ENCODE measurements at places on chromosomes 7 and 10.

GRCh38 chr7:92313055-92313454 is 67.3 kb downstream of the ANKIB1 start:
- no peak for DNase-seq

- DNase-seq, result no peak
Observed at GRCh38 chr7:46461334-46461777, 540.3 kb upstream of the IGFBP3 start.

DNA sequence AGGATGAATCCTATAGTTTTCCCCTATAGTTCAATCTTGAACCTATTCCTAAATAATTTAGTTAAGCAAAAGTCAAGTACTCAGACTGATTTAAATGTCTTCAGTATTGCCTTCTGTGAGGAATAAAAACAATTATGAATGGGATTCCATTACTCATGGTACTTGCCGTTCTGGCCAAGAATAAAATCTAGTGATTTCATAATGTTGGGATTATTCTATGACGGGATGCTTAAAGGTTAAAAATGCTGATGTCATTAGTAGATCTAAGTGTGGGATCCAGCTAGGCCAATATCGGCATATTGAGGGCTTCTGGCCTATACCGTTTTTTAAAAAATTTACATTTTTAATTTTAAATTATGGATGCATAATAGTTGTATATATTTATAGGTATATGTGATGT is 5.3 kb downstream of the BPGM start:
- no peak for DNase-seq

- DNase-seq, result peak; percentile 61
Observed at GRCh38 chr7:7159063-7159658, 23.2 kb upstream of the C1GALT1 start.

GRCh38 chr10:126804396-126804795 is 100.8 kb upstream of the DOCK1 start:
- DNase-seq, result no peak

DNA sequence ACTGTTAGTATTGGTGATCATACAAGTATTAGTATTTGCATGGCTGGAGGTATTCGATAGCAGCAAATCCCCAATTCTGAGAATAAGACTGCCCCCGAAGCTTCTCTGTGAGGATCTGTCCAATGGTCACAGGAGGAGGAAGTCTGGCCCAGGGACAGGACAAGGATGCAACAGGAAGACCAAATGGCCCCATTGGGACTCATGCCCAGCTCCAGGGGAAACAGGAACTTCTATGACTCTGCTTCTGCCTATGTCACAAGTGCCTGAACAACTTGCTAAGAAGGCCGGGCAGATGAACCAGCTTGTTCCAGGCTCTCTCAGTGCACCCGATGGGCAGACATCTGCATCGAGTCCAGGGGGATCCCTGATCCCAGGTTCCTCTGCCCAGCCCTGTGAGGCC is 172.0 kb upstream of the GRB10 start:
- no peak for DNase-seq

GRCh38 chr7:158716802-158717201 is 12.2 kb upstream of the NCAPG2 start:
- DNase-seq, result no peak

GRCh38 chr7:129609666-129610065 is 1.9 kb upstream of the NRF1 start:
- DNase-seq, result no peak

DNA sequence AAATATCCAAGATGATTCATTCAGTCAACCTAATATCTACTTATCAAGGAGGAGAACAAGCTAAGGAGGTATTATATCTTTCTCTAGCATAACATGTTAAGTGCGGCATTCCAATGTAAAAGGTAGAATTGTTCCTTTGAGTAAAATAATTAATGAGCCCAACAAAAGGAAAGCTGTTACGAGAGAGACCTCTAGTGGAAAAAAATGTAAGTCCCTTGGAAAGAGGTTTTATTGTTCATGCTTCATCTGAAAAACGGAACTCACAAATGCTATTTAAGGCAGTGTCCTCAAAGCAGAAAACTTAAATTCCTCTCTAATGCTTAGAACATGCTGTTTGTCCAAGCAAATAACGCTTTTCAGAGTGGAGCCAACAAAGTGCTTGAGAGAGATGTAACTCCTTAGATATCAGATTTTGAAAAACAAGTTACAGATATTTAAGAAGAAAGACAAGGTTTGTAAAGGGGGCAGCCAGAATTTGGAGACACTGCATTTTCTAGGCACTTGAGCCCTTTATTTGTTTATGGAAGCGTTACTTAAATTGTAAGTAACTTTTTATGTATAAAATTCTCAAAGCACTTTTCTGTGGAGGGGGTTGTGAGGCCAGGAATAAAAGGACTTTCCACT is 119.9 kb downstream of the TFEC start:
- peak; percentile 3 for DNase-seq

- DNase-seq, result no peak
Observed at GRCh38 chr10:86403183-86403797, 36.7 kb upstream of the GRID1 start.

- no peak for DNase-seq
Observed at GRCh38 chr10:49008505-49009198, 69.0 kb upstream of the LRRC18 start.

DNA sequence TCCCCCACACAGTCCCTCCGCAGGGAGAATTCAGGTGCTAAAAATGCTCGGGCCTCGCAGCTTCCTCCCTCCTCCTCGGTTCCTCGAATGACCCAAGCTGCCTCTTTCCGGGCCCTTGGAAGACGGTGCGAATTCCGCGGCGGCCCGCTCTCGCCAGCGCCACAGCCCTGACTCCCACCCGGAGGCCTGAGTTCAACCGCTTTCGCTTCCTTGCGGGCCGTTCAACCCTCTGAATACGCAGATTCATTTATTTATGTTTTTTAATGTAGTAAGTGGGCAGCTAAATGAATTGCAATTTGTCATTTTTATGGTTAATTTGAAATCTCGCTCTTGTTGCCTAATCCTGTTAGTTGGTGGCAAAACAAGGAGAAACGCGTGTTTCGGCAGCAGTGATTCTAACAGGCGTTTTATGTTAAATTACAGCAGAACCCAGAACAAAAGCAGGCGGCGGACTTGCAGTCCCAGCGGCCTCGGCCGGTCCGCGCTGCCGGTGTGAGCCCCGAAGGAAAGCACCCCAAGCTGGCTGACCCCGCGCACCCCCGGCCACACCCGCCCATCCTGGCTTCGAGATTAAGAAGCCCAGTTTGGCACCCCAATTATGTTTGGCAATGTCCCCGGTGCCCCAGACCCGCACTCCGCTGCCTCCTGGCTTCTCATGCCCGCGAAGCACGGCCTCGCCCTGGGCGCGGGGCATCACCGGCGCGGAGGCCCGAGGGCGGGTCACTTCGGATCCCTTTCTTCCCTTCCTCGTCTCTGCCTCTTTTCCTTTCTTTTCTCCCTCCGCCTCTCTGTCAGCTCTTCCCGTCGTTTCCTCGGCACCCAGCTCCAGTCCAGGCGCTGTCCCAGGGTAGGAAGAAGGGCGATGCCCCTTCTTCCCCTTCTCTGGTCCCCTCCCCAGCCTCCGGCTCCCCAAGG is 75.9 kb downstream of the INSIG1 start:
- DNase-seq, result no peak

DNA sequence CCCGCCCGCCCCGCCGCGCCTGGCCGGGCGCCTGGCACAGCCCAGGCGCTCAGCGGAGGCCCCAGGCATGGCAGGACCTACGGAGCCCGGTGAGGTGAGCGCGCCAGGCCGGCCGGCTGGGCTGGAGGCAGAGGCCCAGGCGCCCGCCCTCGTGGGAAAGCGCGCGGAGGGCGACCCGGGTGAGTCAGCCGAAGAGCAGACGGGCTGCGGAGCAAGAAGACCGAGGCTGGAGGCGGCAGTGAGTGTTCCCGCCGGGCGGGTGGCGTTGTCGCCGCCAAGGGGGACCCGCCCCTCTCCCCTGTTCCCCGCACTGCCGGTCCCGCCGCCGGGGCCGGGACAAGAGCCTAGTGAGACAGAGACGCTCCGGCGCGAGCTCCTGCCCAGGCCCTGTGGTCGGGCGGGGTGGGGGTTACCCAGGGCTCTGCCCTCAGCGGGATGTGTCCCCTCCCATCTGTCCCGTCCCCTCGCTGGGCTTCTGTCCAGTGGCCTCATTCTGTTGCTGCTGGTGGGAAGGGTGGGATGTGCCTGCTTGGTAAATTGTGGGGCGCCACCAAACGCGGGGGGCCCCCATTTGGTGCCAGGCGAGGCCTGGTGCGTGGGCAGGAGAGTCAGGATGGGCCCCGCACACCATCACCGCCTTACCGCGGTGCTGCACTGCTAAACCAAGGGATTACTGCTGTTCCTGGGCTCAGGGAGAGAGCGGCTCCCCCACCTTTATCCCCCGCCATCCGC is 17.0 kb upstream of the NODAL start:
- DNase-seq, result no peak

GRCh38 chr10:110057456-110057855 is 49.7 kb downstream of the ADD3 start:
- DNase-seq, result no peak

DNA sequence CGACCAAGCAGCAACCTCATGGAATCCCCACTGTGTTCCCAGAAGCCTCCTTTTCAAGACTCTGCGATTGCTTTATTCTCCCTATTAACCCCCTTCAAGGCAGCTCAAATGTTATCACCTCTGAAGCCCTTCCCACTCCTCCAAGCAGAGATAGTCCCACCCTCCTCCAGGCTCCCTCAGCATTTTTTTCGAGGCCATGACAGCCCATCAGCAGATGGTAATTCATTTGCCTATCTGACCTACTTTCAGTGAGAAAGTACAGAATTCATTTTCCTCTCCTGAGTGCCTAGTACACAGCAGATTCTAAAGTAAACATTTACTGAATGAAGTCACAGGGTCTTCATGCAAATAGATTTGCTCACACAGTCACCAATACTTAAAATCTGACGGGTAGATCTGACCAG is 47.8 kb downstream of the HERPUD2 start:
- no peak for DNase-seq

DNA sequence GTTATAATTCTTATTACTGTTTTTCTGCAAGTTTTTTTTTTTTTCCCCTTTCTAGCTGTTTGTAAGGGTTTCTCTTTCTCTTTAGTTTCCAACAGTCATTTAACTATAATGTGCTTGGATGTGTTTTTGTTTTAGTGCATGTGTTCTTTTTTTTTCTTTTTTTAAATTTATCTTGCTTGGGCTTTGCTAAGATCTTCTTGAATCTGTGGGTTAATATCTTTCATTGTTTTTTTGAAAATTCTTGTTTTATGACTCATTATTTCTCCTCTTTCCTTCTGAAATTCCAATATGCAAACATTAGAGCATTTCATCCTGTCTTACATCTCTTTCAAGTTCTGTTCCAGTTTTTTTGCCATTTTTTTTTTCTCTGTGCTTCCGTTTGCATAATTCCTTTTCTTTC is 5.7 kb upstream of the HK1 start:
- DNase-seq, result no peak

DNA sequence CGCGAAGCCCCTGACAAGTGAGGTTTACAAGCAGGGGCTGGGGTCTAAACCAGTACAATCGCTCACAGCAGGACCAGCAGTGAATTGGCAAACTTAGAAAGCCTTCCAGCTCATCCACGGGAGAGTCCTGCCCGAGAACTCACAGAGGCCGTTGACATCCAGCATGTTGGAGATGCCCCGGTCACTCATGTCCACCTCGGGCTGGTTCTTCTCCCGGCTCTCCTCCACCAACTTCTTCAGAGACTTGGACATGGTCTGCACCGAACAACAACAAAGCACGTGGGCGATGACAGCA is 447 bp downstream of the RSU1 start:
- DNase-seq, result no peak

DNA sequence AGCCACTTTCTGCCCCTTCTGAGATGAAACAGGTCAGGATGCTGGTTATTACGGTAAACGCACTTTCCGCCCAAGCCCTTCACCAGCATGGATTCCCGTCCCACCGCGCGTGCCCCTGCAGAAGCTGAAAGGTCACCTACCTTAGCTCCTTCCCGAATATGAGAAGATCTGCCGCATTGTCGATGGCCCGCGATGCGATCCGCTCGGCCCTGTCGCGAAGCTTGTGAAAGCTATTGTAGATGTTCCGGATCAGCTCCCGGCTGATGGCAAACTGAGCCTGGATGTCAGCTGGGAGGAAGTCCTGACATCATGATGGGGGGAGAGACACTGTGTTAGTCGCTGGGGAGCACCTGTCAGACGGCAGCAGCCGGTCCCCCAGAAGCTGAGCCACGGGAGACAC is 22.1 kb downstream of the NUDT1 start:
- DNase-seq, result no peak

- no peak for DNase-seq
Observed at GRCh38 chr7:66877577-66878300, 43.3 kb upstream of the TMEM248 start.

DNA sequence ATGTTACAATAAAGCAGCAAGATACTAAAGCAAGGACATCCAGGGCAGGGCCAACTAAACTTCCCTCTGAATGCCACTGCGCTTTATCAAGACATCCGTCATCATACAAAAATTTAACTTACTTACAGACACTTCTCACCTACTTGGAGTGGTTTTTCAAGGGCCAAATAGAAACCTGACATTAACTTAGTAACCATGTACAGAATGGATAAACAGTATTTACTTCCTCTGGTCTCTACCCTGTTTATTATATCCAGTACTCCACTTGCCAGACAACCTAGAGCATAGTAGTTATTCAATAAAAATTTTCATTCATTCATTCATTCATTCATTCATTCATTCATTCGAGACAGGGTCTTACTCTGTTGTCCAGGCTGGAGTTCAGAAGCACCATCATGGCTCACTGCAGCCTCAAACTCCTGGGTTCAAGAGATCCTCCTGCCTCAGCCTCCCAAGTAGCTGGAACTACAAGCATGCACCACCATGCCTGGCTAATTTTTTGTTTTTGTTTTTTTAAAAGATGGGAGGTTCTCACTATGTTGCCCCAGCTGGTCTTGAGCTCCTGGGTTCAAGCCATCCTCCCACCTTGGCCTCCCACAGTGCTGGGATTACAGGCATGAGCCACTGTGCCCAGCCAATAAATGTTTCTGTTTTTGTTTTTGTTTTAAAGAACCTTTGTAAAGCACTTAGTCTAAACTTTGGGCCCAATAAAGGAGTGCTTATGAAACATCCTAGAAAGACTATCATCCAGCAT is 19.0 kb downstream of the SMURF1 start:
- no peak for DNase-seq
